ENCODE measurements at places on chromosomes 6 and 20.
A peak's percentile ranks its signal among the peaks of the same experiment; 100 is the strongest.

DNA sequence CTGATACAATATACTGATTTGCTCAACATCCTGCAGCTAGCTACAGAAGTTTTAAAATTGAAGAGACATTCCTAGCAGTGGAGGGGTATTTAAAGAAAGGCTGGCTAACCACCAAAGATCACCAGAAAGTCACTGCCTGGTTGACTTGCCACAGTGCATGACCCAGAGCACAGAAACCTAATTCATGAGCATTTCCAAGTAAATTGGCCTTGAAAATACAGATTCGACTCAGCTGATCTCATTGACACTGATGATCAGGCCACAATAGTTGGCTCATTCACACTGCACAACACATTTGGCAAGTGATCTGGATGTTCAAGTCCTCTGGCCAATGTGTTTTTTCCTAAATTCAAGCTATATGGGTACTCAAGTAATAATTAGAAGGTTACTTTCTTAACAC lies 13.3 kb upstream of the TDRD6 start:
- no peak for DNase-seq

GRCh38 chr20:42267793-42268384 lies 649.7 kb upstream of the CHD6 start:
- DNase-seq: no peak

GRCh38 chr20:8602389-8603116 lies 466.3 kb upstream of the PLCB4 start:
- no peak for DNase-seq

DNA sequence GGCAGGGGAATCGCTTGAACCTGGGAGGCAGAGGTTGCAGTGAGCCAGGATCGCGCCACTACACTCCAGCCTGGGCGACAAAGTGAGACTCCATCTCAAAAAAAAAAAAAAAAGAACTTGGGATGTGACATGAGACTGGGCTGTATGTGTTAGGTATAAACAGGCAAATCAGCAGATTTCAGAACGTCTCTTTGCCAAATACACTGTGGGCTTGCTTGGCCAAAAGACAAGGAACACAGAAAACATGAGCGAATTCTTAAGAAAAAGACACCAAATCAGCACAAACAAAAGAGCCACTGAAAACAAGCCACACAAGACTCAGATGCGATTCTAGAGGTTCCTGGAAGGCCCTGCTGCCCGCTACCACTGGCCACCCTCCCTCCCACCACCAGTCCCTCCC lies 12.5 kb downstream of the ETV7 start:
- no peak for DNase-seq

DNA sequence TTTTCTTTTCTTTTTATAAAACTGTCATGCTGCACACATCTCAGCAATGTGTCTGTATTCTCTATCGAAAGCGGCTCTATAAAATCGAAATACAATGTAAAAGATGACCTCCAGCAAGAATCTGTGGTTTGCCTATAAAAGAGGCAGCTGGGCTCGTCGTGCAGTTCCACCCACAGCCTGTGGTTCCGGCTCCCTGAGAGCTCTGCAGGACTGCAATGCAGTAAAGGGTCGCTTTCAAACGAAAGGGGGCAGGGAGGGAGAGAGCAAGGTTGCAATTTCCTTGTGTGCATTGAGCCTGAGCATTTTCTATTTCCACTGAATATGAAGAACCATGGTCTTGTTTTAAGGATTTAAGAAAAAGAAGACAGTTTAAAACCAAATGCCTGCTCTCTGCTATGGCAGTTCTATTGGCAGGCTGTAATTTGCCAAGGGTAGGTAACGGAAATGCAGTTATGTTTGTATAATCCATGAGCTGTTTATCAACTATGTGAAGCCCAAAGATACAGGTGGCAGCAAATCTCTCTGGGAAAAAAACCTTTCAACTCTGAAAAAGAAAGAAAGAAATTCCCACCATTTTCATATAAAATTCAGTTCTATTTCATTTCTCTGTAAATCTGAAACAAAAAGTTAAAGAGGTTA lies 236.5 kb downstream of the HACE1 start:
- peak; percentile 29 for DNase-seq

DNA sequence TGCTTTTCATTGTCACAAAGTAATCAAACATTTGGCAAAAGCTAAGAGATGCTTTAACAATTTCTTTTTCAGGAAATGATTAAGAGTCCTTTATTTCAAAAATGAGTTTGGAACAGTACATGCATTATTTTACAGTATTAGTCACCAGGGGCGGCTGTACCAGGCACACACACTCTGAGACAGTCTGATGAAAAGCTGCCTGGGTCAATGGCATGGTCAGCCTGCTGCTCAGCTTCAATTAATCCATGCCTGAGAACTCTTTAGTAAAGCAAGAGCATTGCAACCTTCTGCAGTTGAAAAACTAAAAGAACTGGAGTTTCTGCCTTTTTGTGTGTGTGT lies 105.5 kb downstream of the TULP4 start:
- DNase-seq: peak; percentile 77
